ENCODE measurements at places on chromosomes 3 and 15.

GRCh38 chr3:45055411-45056143 lies 29.5 kb downstream of the CLEC3B start:
- no peak for DNase-seq
- H3K36me3 ChIP-seq, result no peaks in the 10 kb centered on the region
- no peaks in the 10 kb centered on the region for H3K27me3 ChIP-seq
- no peaks in the 10 kb centered on the region for H3K4me1 ChIP-seq
- no peak overlapping the region for H3K27ac ChIP-seq

GRCh38 chr3:196124608-196125007 lies 42.7 kb upstream of the TFRC start:
- H3K4me3 ChIP-seq, result no peak overlapping the region
- H3K27me3 ChIP-seq, result no peaks in the 10 kb centered on the region
- no peak overlapping the region for H3K27ac ChIP-seq
- no peaks in the 10 kb centered on the region for H3K36me3 ChIP-seq

DNA sequence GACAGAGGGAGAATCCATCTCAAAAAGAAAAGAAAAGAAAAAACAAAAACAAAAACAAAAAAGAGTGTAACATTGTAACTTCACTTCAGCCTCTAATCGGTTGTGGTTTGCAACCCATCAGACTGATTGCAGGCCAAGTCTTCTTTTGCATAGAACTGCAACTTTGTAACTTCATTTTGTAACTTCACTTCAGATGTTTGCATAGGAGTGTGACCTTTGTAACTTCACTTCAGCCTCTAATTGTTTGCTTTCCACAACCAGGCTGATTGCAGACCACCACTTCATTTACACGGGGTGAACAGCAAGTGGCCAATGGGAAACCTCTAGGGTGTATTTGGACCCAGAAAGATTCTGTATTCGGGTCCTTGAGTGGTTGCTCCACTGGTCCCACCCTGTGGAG lies 79.1 kb upstream of the CHMP2B start:
- no peak for DNase-seq
- no peak overlapping the region for H3K4me3 ChIP-seq
- no peaks in the 10 kb centered on the region for H3K36me3 ChIP-seq
- no peaks in the 10 kb centered on the region for H3K4me1 ChIP-seq

GRCh38 chr3:14335774-14336748 lies 66.3 kb upstream of the SLC6A6 start:
- no peak overlapping the region for H3K27ac ChIP-seq
- DNase-seq, result no peak

- no peaks in the 10 kb centered on the region for H3K4me1 ChIP-seq
- H3K27ac ChIP-seq, result no peak overlapping the region
- no peak overlapping the region for H3K4me3 ChIP-seq
- no peaks in the 10 kb centered on the region for H3K36me3 ChIP-seq
- H3K27me3 ChIP-seq, result no peaks in the 10 kb centered on the region
Measured at GRCh38 chr3:90062631-90063200, 955.3 kb downstream of the EPHA3 start.

DNA sequence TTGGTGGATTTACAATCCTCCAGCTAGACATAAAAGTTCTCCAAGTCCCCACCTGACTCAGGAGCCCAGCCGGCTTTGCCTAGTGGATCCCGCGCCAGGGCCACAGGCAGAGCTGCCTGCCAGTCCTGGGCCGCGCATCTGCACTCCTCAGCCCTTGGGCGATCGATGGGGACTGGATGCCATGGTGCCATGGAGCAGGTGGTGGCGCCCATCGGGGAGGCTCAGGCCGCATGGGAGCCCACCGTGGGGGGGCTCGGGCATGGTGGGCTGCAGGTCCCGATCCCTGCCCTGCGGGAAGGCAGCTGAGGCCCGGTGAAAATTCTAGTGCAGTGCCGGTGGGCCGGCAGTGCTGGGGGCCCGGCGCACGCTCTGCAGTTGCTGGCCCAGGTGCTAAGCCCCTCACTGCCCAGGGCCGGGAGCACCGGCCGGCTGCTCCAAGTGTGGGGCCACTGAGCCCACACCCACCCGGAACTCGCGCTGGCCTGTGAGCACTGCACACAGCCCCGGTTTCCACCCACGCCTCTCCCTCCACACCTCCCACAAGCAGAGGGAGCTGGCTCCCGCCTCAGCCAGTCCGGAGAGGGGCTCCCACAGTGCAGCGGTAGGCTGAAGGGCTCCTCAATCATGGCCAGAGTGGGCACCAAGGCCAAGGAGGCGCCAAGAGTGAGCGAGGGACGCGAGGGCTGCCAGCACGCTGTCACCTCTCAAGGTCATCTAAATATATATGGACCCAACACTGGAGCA lies 38.8 kb upstream of the IGSF11 start:
- H3K36me3 ChIP-seq, result no peaks in the 10 kb centered on the region
- no peak overlapping the region for H3K27ac ChIP-seq
- H3K27me3 ChIP-seq, result no peaks in the 10 kb centered on the region

- peaks cover 32% of the 10 kb centered on the region for H3K4me1 ChIP-seq
- H3K4me3 ChIP-seq, result no peak overlapping the region
- no peaks in the 10 kb centered on the region for H3K36me3 ChIP-seq
- no peaks in the 10 kb centered on the region for H3K27me3 ChIP-seq
- peak; percentile 47 for DNase-seq
Measured at GRCh38 chr15:63892794-63893441, 59.2 kb upstream of the HERC1 start.

DNA sequence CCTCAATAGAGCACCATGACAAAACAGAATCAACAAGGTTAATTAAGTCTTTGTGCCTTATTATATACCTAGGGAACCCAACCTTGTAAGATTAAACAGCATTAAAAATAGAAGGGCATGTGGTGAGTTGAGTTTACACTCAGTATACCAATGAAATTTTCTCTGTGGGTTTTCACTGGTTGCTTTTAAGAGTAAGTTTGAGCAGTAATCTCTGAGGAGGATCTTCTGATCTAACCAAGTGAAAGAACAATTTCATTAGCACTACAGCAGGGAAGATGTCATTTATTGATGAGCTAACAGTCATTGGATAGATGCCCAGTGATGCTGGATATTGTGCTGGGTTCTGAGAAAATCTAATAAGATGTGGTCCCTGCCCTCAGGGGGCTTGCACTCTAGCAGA lies 26.9 kb upstream of the AKAP13 start:
- H3K27ac ChIP-seq, result no peak overlapping the region
- H3K36me3 ChIP-seq, result no peaks in the 10 kb centered on the region
- no peak for DNase-seq
- no peaks in the 10 kb centered on the region for H3K4me1 ChIP-seq
- H3K4me3 ChIP-seq, result no peak overlapping the region

DNA sequence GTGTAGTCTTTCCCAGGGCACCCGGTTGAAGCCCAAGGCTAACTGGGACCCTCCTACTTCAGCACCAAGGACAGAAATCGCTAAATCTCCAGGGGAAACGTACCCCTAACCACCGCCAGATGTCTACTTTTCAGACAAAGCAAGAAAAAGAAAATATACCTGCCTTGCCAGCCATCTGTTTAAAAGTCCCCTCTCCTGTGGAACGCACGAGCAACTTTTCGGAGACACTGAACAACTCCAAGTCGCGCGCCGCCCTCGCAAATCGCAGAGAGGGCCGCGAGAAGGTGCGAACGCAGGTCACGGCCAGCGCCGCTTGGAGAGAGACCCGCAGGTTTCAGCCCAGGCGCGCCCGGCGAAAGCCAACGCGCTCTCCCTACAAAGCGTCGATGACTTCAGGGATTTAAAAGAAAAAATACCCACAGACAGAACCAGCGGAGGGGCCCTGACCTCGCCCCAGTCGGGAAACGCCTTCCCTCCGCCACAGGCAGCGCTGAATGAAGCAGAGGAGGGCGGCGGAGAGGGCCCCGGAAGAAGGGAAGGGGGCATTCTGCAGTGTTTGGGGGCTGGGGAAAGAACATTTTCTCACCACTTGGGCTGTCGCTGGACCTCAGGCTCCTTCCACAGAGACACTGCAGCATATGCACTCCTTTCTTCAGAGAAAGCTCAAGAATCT lies 213.1 kb downstream of the FGF12 start:
- H3K36me3 ChIP-seq, result no peaks in the 10 kb centered on the region
- H3K27me3 ChIP-seq, result no peaks in the 10 kb centered on the region
- H3K4me3 ChIP-seq, result no peak overlapping the region
- DNase-seq, result no peak

GRCh38 chr3:56118968-56119367 lies 349.3 kb downstream of the ERC2 start:
- no peaks in the 10 kb centered on the region for H3K36me3 ChIP-seq
- no peaks in the 10 kb centered on the region for H3K27me3 ChIP-seq
- H3K4me1 ChIP-seq, result no peaks in the 10 kb centered on the region

- H3K36me3 ChIP-seq, result peaks cover 4% of the 10 kb centered on the region
- DNase-seq, result no peak
- H3K27ac ChIP-seq, result peak overlapping the region; percentile 96
- peak overlapping the region; percentile 86 for H3K4me3 ChIP-seq
Measured at GRCh38 chr3:150759947-150760346, 3.0 kb downstream of the SIAH2 start.

- no peak overlapping the region for H3K4me3 ChIP-seq
- no peak for DNase-seq
- H3K36me3 ChIP-seq, result no peaks in the 10 kb centered on the region
- no peak overlapping the region for H3K27ac ChIP-seq
Measured at GRCh38 chr3:191336833-191337232, 6.5 kb upstream of the UTS2B start.

DNA sequence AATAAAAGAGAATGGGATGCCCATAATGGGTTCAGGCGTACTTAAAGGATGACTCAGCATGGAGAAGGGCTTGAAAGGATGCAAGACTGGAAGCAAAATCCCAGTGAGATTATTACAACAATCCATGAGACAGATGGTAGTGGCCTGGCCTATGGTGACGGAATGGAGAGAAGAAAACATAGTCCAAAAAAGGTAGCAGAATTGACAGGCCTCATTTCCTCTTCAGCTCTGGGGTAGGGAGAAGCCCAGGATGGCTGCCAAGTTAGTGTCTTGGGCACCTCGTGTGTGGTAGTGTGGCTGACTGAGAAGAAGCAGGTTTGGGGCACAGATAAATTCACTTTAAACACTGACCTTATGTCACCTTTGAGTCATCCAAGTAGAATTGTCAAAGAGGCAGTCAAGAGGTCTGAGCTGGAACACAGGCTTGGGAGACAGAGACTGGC lies 18.1 kb downstream of the MB21D2 start:
- H3K27ac ChIP-seq, result peak overlapping the region; percentile 55
- DNase-seq, result no peak
- H3K27me3 ChIP-seq, result no peaks in the 10 kb centered on the region
- no peak overlapping the region for H3K4me3 ChIP-seq
- no peaks in the 10 kb centered on the region for H3K36me3 ChIP-seq
